Common myeloid progenitor, CD34-positive (primary cell): ENCODE measurements at places on chromosomes 2 and 18.

GRCh38 chr2:95042472-95043271, 17.2 kb downstream of the MAL start:
- DNase-seq = no peak

DNA sequence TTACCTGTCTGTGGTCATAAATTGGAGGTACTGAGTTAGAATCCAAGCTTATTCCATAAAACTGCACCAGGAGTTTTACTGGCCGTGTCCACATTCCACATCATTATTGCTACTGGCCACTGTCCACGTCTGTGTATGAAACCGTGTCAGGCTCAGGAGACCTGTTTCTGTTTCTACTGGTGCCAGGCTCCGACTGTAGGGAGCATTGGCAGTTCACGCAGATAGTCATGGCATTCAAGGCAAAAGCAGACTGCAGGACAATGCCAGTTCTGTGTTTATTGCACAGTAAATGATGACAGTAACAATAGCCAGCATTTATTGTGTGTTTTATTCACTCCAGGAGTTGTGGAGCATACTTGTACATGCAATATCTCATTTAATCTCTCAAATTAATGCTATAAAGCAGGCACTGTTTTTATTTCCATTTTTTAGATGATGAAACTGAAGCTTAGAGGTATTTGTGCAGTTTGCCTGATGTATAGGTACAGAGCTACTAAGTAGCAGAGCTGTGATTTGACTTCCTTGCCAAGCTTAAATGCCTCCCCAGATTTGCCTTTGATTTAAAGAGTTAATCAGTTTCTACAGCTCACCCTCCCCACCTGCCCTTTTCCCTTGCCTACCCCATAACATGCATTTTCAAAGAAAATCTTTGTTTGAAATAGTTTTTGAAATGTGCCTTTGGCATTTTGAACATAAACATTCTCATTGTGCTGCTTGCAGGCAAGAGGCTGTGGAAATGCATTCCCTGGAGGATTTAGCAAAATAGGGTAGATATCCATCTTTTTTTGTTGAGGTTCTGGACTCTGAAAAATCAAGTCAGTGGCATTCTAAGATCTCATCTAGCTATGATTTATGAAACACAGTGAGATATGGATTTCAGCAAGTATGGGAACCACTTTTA, 55.5 kb downstream of the MAP4K4 start:
- no peak for DNase-seq

DNA sequence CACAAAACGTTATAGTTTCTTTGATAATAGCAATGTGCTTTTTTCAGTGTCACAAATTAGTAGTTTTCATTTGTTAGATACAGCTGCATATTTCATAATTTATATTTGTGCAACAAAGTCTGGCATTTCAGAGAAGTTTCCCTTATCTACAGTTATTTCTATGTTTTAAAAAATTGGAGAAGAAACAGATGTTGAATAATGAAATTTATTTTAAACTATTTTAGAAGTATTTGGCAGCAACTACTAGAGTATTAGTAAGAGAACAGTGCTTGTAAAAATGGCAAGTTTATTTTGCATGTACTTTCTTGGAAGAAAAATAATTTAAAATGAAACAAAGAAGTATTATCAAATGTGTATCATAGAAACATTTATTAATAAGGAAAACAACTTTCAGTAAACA, 68.6 kb upstream of the COL5A2 start:
- DNase-seq = no peak

- no peak for DNase-seq
These were observed 489.3 kb downstream of the DCC start for GRCh38 chr18:52829320-52829719.

DNA sequence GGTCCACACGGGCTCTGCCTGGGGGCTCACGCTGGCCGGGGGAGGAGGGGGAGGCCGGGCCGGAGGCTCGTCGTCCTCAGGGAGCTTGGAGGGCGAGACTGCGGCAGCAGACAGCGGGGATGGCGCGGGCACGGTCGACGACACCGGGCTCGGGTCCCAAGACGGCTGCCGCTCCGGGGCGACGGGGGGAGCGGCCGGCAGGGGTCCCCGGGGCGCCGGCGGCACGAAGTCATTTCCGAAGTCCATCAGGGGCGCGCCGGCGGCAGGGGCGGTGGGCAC, 491 bp downstream of the RTN4 start:
- DNase-seq = no peak

DNA sequence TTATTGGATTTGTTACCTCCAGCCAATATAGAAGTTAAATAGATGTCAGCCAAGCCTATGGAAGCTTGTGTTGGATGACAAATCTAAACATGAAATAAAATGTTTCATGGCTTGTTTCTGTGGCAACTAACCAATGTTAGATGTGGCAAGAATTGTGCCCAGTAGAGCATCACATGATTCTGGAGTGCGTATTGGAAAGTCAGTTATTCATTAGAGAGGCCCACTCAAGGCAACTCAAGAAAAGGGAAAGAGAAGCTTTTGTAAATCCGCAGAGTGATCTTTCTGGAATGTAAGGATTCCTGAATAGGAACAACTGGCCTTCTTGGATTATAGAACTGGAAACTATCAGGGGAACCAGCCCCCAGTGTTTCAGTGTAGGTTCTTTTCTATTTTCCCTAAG, 162.9 kb downstream of the TMEM247 start:
- no peak for DNase-seq

DNA sequence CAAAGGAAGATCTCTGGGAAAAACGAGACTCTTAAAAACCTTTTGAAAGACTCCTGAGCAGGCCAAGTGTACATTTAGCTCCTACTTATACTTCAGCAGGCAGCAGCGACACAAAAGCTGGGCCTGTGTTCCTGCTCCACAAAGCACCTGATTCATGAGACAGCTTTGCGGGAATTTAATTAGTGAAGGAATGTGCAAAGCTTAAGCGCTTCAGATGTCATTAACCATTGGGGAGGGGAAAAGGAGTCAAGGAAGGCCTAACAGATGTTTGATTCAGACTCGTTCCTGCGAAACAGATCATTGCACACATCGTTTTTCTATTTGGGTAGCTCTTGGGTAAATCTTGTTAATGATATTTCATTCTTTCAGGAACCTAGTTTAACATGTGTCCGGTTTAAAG, 125.9 kb downstream of the MAIP1 start:
- no peak for DNase-seq

DNA sequence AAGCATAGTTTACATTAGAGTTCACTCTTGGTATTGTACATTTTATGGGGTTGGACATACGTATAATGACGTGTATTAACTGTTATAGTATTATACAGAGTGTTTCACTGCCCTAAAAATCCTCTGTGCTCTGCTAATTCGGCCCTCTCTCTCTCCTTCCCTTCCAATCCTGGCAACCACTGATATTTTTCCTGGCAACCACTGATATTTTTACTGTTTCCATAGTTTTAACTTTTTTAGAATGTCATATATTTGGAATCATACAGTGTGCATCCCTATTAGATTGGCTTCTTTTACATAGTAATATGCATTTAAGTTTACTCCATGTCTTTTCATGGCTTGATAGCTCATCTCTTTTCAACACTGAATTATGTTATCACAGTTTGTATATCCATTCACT, 526.7 kb downstream of the RIT2 start:
- no peak for DNase-seq

GRCh38 chr2:30666266-30666874, 140.9 kb downstream of the CAPN13 start:
- no peak for DNase-seq

DNA sequence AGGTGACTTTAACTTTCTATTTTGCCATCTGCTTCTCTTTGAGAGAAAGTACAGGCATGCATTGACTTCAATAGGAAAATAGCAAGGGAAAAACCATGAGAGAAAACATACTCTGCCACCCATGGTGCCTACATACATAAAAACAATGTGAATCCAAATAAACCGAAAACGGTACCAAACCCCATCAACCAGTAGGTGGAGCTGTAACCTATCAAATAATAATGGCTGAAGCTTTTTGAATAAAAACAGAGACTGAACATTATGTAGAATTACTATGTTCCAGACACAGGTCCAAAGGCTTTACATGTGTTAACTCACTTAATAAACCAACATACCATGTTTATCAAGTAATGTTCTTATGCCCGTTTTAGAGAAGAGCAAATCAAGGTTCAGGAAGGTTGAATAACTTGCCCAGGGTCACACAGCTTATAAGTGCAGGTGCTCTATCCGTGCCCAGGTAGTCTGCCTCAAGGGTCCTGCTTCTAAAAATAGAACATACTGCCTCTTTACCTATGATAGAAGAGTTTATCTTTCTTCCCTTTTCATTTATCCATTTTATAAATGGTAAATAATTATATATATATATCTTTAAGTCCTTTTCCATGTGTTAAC, 293.9 kb upstream of the SYT4 start:
- DNase-seq = peak; percentile 68

DNA sequence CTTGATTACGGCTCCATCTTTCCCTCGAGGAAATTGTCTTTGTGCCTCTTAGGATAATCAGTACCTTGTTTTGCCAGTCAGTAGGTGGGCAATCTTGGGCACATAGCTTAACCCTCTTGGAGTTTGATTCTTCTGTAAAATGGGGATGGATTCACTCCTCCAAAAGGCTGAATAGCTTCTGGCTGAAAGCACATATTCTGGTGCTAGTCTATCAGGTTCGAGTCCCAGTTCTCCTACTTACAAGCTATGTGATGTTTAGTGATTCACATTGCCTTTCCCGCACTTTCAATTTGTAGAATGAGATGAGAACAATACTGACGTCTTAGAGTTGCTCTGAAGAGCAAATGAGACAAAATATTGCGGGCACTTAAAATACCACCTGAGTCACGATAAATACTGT, 43.9 kb downstream of the ATIC start:
- no peak for DNase-seq

- no peak for DNase-seq
These were observed 51.3 kb upstream of the ODC1 start for GRCh38 chr2:10499275-10499907.

DNA sequence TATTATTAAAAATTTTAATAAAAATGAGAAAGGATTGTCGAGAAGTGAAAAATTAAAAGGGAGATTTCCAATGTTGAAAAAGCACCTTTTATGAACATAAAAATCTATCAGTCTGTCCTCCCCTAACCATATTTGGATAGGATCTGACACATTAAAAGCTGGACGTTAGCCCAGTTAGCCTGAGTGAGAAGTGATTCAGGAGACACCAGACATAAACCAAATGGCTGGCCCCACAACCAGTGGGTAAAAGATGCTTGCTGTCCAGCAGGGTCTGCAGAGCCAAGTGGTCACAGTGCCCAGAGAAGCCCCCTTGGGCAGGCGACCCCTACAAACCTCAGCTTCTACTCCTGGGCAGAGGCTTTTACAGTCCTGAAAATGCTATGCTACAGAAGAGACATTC, 253.8 kb upstream of the LYPD1 start:
- DNase-seq = no peak

DNA sequence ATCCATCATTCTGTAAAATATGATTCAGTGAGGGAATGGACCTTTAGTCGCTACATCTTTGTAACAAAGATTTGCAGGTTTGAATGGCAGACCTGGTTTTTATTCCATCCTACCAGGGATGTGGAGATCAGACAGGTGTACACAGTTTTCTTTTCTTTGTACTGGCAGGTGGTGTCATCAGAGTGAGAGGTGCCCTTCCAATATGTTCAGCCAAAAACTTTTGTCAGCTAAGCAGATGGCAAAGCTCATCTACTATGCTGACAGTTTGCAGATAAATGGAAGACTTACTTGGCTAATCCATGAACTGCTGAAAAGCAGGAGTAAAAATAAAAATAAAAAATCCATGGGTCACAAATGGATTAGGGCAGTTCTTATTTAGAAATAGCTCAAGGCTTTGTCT, 185.5 kb upstream of the DOK6 start:
- no peak for DNase-seq

GRCh38 chr2:72457801-72458516, 310.3 kb upstream of the CYP26B1 start:
- no peak for DNase-seq

DNA sequence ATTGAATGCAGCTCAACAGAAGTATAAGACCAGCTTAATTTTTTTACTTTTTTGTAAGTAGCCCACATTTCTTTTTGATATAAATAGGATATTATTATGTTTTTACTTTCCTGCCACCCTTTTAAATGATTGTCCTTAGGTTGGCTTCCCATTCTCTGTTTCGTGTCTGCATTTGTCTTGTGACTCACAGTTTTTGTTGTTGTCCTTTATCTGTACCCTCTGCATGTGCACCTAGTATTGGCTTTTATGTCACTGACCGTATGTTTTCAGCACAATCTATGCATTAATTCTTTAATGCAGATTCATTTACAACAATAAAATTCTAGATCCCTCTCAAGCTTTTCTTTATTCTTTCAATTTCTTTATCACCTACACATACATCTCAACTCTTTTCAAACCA, 474.2 kb upstream of the FANCL start:
- no peak for DNase-seq

DNA sequence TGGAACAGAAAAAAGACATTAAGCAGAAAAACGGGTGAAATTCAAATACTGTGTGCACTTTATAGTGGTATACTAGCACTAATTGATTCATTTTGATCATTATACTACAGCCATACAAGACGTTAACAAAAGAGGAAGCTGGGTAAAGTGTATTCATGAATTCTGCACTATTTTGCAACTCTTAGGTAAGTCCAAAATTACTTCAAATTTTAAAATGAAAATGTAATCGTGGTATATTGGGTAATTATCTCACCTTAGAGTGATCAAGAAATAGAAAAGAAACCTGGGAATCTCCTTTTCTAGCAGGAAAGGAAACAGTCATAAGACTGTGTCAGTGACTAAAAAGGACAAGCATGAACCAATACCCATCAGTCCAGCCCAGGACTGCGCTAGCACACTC, 5.4 kb downstream of the TGFBRAP1 start:
- DNase-seq = peak; percentile 64

DNA sequence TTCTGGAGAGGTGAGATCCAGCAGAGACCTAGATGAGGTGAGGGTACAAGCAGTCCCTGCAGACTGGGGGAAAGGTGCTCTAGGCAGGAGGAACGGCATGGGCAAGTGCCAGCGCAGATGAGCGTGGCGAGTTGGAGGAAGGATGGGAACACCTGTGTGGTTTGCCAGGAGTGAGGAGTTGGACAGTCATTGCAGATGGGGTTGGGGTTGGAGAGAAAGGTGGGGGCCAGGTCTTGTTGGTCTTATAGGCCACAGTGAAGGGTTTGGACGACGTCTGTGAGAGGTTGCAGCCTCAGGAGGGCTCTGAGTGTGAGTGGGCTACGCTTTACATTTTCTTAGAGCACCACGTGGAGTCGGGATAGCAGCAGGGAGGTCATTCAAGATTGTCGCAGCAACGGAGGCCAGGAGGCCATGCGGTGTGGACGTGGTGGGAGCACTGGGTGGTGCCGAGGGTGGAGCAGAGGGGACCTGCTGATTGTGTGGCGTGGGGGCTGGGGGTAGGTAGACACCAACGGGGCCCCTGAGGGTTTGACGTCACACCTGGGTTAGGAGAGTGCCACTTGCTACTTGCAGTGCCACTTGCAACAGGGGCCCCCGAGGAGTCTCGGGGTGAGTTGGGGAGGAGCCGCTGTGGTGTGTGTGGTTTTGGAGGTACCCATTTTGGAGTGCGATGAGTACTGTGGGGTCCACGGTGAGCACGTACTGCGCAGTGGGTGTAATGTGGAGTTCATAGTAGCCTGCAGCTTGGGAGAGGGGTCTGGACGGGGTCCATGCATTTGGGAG, 66.2 kb downstream of the LPIN1 start:
- no peak for DNase-seq
